ENCODE measurements at places on chromosomes 7 and 10. TPM values are rescaled to one million over a fixed set of nuclear protein-coding genes. Genes with fewer than 3 reads are reported as not detected.

The ITGA8 gene
- total RNA-seq, result not detected

The MSMB gene
- not detected for total RNA-seq

The AKR1B15 gene
- total RNA-seq, result not detected

The C10orf67 gene
- total RNA-seq, result 0.31 TPM

The TAS2R41 gene
- total RNA-seq, result not detected

The HMX2 gene
- 0.43 TPM for total RNA-seq

The SPDYE1 gene
- total RNA-seq, result not detected

The PTPN20 gene
- 1.5 TPM for total RNA-seq

The NAT16 gene
- not detected for total RNA-seq

The CALCR gene
- not detected for total RNA-seq

The ASB4 gene
- total RNA-seq, result not detected

The NYAP1 gene
- total RNA-seq, result 0.24 TPM

The SYNPO2L gene
- not detected for total RNA-seq

The POU6F2 gene
- not detected for total RNA-seq

The CPXM2 gene
- not detected for total RNA-seq

The BZW2 gene
- 89.8 TPM for total RNA-seq

The WNT8B gene
- total RNA-seq, result 0.36 TPM

The PFKFB3 gene
- 70.6 TPM for total RNA-seq

The CDNF gene
- 1.6 TPM for total RNA-seq

The EVX1 gene
- not detected for total RNA-seq

The MYL10 gene
- total RNA-seq, result not detected

The CPN1 gene
- not detected for total RNA-seq

The CPA2 gene
- 0.44 TPM for total RNA-seq

The LDB3 gene
- 0.12 TPM for total RNA-seq

The ANKIB1 gene
- total RNA-seq, result 34.8 TPM

The GATA3 gene
- 47.4 TPM for total RNA-seq

The TUBAL3 gene
- total RNA-seq, result not detected

The C10orf143 gene
- total RNA-seq, result 2.5 TPM

The DPP6 gene
- total RNA-seq, result not detected

The ASB10 gene
- not detected for total RNA-seq
